ENCODE measurements at places on chromosomes 16 and 17. TPM values are rescaled to one million over a fixed set of nuclear protein-coding genes. Genes with fewer than 3 reads are reported as not detected.

Gene C16orf92
- total RNA-seq, result not detected

Gene MMP28
- total RNA-seq, result not detected

DNA sequence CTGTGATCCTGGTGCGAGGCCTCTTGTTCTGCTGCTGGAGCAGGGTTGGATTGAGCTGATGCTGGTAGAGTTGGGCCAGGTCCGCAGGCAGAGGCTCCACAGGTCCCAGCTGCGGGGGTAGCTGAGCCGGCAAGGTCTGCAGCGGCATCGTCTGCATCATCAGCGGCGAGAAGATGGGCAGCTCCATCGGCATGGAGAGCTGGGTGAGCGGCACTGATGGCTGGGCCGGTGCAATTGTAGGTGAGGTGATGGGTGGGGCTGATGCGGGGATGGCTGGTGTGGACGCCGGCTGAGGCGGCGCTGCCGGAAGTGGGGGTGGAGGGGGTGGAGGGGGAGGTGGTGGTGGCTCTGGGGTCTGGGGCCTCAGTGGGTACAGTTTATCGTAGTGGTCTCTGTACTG is 251.7 kb downstream of the ZFHX3 start:
- no peak for DNase-seq

DNA sequence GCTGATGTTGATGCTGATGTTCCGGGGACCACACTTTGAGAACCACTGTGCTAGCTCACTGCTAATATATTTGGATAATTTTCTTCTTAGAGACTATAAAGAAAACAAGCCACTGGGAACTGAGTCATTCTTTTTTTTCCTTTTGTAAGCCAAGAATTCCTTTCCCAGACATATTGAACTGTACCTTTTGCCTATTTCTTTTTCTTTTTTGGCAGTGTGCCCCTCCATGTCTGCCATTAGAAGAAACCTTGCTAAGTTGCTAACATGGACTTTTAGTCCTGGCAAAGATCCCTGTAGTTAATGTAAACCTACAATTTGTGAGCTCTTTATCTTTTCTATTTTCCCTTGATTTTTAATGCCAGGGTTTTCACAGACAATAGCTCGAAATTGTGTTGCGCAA is 17.3 kb upstream of the ERCC4 start:
- no peak for DNase-seq

- DNase-seq, result no peak
Measured at GRCh38 chr16:4241928-4242283, at the start of gene SRL. SRL (minus strand) TSS chr16:4242080; CDS start chr16:4242067, 13 bp downstream.

DNA sequence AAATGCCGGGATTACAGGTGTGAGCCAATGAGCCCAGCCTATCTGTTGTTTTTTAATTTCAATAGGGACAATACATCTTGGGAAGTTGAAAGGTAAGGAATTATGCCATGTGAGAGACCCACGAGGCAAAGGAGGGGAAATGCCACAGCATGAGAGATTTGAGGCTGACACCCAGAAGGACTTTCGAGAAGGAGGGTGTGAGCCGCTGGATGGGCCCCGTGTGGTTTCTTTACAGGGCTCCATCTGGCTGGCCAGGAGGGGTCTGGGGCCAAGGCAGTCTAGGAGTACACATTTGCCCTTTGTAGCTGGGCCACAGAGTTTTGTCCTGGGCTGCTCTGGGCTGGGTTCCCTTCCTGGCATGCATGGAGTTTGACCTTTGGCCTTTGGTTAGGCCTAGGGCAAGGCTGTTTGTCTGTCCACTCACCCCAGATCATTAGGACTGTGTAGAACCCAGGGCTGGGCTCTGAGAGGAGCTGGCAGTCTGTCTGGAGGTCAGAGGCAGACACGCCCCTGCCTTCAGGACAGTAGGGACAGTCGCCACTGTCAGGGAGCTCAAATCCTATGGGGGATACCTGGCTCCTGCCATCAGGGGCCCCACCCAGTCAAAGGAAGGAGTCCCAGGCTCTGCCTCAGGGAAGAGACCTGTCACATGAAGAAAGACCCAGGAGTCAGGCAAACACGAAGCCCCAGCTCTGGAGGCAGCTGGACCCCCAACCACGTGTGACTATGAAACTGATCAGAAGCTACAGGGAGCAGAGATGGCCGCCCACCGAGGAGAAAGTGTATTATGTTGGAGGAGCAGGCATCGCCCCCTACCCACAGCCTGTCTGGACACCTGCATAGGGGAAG is 24.2 kb upstream of the NXPH3 start:
- no peak for DNase-seq
